ENCODE measurements at places on chromosomes 13 and 19.

DNA sequence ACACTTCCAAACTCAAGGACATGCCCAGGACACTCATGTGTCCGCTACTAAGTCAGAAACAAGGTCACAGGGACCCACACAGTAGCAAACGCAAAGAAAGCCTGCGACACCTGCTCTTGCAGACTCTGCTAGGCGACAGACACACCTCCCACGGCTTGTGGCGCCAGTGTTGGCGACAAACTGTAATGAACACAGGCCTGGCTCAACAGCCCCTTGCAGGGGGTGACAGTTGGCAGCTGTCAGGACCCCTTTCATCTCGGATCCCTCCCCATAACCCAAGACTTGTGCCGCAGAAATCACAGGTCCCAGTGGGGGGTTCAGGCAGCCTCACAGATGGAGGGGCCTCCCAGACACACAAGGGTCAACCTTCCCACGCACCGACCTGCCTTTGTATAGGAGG is 364 bp downstream of the CKM start:
- no peak for DNase-seq

- no peak for DNase-seq
These were observed 243.7 kb downstream of the DNAJC15 start for GRCh38 chr13:43266936-43267615.

DNA sequence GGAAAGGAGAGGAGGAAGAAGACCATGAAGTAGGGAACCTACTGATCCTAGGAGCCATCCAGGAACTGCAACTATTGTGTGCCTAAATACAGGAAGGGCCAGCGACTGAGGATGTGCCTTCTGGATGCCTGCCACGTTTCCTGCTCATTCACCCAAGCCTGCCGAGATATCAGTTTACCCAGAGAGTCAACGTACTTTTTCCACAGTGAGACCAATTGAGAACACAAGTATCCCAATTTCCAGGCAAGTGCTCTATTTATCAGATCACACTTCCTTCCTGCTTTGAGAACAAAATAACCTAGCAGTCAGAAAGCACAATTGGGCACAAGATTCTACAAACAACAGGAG is 122.4 kb downstream of the AKAP11 start:
- DNase-seq: no peak

- peak; percentile 62 for DNase-seq
These were observed 5.1 kb downstream of the ZNF507 start for GRCh38 chr19:32350471-32350865.

GRCh38 chr13:36130552-36131221 is 495 bp downstream of the DCLK1 start:
- DNase-seq: no peak

- no peak for DNase-seq
These were observed 71.8 kb downstream of the GADD45B start for GRCh38 chr19:2547721-2548120.

GRCh38 chr13:106138620-106139019 is 396.8 kb downstream of the EFNB2 start:
- no peak for DNase-seq

DNA sequence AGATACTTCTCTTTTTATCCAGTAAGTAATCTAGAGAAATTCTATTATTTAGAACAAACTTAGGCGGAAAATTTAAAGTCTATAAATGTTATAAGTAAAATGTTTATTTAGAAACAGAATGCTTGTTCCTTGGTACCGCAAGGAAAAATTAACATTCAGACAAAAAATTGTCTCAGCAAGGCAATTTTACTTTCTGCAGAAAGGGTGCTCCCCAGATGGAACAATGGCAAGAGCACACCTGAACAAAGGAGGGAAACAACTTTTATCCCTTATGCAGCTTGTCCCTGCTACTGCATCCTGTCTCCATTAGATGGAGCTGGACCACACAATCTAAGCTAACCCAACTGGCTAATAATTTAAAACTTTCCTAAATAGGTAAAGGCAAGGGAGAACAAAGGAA is 6.5 kb upstream of the ZNF708 start:
- no peak for DNase-seq

DNA sequence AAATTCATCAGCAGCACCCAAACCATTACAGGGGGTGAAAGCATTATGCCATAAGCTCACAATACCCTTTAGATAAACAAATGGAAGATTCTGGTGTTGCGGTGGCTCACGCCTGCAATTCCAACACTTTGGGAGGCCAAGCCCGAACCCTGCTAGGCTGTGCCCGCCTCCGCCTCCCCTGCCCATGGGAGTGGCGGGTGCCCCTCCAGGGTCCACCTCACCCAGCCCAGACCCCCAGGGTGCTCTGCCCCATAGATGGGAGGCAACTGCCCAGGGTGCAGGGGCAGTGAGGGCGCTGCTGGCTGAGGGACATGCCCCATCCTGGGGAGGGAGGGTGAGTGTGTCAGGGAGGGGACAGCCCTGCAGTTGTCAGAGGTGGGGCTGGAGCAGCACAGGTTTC is 10.0 kb upstream of the SIGLECL1 start:
- DNase-seq: no peak

DNA sequence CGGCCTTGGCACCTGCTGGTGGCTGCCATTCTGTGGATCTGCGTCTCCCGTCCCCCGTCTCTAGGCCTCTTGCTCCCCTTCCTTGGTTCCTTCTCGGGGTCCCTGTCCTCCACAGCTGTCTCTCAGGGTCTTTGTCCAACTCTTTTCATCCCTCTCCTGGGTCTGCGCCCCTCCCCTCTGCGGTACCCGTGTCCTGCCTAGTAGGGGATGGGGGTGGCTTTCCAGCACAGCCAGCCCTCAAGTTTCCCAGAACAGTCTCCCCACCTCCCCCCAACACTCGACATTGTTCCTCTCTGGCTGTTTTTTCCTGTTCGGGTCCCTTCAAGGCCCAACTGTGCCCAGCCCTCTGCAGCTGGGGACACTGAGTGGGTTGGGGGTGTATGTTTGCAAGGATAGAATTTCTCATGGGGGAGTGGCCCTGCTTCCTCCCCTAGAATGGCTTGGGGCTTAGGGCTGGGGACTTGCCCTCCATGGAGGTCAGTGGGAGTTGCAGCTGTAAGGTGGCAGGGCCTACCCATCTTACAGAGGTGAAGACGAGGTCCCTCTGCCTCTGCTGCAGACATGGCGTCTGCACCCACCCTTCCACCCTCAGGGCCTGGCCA is 762 bp upstream of the ADM5 start:
- DNase-seq: no peak

GRCh38 chr19:54297759-54298305 is 15.1 kb downstream of the LILRA5 start:
- peak; percentile 55 for DNase-seq

GRCh38 chr13:94984958-94985357 is 272.6 kb upstream of the SOX21 start:
- no peak for DNase-seq

All from MV-4-11 (cell line).